ENCODE measurements at places on chromosomes 12 and 14.

DNA sequence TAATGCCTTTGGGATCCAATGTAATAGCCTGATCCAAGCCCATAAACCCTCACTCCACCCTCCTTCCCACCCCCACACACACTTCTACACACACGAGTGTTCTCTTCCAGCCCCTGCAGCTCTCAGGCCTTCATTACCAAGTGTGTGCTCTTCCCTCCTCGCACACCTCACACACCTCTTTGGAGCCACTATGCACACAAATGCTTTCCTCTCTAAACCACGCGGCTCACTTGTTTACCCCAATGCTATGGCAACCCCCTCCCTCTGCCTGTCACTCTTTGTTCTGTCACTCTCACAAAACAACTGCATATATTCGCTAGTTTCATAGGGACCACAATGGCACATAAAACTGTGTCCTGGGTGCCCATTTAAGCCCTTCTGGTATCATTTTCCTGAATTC, 35.1 kb downstream of the PPP2R5E start:
- DNase-seq, result no peak

- DNase-seq, result no peak
Observed at GRCh38 chr14:100539766-100540140, 47.5 kb downstream of the BEGAIN start.

GRCh38 chr14:28407031-28407825, 359.4 kb upstream of the FOXG1 start:
- peak; percentile 58 for DNase-seq

DNA sequence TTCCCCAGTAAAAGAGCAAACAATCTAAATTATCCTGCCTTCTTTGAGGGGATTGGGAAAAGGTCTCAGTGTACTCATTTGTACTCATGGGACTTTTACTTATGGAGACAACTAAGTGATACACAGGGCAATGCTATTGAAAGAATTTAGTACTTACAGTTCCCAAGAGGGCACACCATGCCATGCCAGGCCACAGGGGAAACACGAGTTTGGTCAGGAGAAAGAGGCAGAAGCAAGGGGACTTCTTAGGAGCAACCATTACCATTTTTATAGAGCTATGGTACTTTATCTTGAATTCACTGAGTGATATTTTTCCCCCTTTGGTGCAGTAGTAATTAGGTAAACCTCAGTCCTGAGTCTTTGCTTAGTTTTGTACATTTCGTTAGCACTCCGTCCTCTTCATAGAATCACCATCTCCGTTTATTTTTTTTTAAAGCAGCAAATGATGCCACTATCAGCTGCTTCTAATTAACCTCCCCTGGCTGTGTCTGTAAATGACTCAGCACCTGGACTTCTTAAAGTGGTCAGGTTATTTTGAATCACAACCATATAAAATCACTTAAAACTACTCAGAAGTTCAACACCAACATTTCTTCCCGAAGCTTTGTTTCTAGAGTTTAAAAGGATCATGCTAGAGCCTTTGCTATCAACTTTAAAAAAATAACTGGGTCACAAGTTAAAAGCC, 5.9 kb upstream of the WASHC3 start:
- no peak for DNase-seq

GRCh38 chr12:68261896-68262295, 8.5 kb upstream of the IL22 start:
- DNase-seq, result no peak

- DNase-seq, result peak; percentile 72
Observed at GRCh38 chr12:82174936-82175335, 183.3 kb downstream of the CCDC59 start.

DNA sequence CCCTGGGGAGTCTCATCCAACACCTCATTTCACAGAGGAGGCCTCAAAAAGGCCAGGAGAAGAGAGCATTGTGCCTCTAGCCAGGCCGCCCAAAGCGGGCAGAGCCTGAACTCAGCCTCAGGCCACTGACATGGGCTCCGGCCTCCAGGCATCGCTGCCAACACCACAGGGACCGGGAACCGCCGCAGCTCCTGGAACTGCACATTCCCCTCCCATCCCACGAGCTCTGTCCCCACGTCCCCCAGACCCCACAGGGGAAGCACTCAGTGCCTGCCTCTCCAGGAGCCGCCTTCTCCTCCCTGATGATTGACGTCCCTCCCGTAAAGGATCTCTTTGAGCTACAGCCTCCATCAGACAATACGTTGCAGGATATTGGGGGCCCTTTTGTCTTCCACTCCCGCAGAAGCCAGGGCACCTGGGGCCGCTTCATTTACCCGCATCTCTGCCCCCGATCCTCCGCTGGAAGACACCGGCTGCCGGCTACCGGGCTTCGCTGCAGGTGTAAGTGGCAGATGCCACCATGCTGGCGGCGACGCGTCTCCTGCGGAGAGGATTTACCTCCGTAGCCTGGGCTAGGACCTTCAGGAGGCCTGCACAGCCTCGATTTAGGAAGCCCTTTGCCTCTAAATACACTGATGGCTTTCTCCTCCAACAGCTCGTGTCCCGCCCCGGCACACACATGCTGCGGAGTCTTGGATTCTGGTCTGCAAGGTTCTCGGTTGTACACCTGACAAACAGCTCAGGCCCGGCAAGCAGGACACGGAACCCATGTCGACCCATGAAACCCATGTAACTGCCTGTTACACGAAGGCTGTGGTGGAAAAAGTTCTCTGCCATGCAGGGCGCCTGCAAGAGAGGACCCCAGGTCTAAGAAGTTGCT, 104.8 kb downstream of the RIMBP2 start:
- no peak for DNase-seq

GRCh38 chr12:78398750-78399149, 465.8 kb upstream of the SYT1 start:
- DNase-seq, result no peak

- no peak for DNase-seq
Observed at GRCh38 chr14:94536836-94537235, 24.4 kb upstream of the SERPINA4 start.

Data from NCI-H446 treated with DMSO at 0.1 percent for 48 hours (cell line).